Head of caudate nucleus (tissue), 42 donors: ENCODE measurements at places on chromosomes 6 and 20.

GRCh38 chr20:45919542-45920399, 7.8 kb upstream of the PLTP start:
- no peak for DNase-seq

DNA sequence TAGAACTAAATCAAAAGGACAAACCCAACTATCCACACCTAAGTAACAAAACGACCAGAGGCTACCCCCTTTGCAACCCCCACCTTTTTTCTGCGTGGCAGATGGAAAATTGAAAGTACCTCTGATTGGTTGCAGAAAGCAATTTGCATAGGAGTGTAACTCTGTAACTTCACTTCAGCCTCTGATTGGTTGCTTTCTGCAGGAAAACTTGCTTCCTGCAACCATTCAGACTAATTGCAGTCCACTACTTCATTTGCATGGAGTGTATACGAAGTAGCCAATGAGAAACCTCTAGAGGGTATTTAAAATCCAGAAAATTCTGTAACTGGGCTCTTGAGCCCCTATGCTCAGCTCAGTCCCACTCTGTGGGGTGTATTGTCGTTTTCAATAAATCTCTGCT, 129.1 kb upstream of the OLIG3 start:
- no peak for DNase-seq

GRCh38 chr6:168002804-168003203, 5.3 kb downstream of the KIF25 start:
- peak; percentile 34 for DNase-seq

- DNase-seq, result no peak
Measured at GRCh38 chr6:152595499-152595898, 41.7 kb downstream of the SYNE1 start.

GRCh38 chr6:12029979-12030737, 18.0 kb downstream of the HIVEP1 start:
- no peak for DNase-seq
